SJCRH30 (cell line): ENCODE measurements at places on chromosomes 5 and 9. TPM values are rescaled to one million over a fixed set of nuclear protein-coding genes. Genes with fewer than 3 reads are reported as not detected.

Gene CAMK2A
- total RNA-seq, result 0.41 and 0.42 TPM in 2 replicates

Gene PCDHGA9
- 1.8 and 2.3 TPM in 2 replicates for total RNA-seq

Gene VLDLR
- total RNA-seq, result 4.5 and 4.8 TPM in 2 replicates

Gene GARIN3
- total RNA-seq, result not detected in 2 replicates

Gene GMCL2
- not detected in 2 replicates for total RNA-seq

Gene OR2V2
- total RNA-seq, result not detected in 2 replicates

Gene DHX29
- total RNA-seq, result 38.1 and 41.3 TPM in 2 replicates
